Memory B cell (primary cell): ENCODE measurements at places on chromosomes 13 and 19.

DNA sequence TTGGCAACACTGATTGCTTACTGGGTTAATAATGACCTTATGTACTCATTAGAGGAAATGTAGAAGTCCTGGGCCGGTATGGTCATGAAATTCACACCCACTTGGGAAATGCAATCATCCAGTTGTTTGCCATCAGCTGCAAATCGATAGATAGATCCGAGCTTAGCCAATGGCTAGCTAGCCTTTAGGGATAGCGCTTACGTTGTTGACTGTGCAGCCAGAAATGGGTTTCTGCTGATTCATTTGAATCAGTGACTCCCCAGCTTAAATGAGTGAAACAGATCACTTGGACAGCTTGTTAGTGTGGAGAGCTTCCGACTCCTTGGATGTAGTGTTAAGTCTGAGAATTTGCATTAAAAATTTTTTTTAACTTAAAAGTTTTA lies 11.8 kb downstream of the IL17D start:
- no peak overlapping the region for H3K27ac ChIP-seq
- H3K4me1 ChIP-seq: peaks cover 5% of the 10 kb centered on the region
- no peaks in the 10 kb centered on the region for H3K36me3 ChIP-seq
- no peak for DNase-seq
- no peak overlapping the region for H3K4me3 ChIP-seq

DNA sequence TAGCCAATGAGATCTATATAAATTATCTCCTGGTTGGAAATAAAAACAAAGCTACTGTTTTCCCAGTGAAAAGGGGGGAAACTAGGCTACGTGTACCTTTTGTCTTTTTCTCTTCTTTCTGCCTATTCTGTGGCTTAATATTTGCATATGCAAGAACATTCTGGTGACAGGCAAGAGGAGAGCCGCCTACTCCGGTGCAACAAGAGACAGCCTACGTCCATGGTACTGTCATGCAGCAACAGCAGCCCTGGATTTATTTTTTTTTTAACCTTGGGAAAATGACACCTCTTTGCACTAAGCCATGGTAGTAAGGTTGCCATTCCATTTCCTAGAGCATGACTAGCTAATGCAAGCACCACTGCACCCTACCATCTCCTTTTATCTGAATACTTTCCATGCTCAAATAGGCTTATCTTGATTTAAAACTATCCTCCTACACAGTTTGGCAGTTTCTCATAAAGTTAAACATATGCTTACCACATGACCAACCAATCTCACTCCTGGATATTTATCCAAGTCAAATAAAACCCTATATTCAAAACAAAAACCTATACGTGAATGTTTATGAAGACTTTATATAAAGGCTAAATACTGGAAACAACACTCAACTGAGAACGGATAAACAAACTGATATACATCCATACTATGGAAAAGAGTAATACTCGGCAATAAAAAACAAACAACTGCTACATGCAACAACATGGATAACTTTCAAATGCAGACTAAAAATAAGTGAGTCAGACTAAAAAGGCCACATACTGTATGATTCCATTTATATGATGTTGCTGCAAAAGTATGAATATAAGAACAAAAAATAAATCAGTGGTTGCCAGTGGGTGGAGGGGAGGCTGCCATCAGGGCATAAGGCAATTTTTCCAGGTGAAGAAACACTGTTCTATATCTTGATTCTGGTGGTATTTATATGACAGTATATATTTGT lies 17.3 kb downstream of the NUFIP1 start:
- H3K27me3 ChIP-seq: no peaks in the 10 kb centered on the region
- no peak for DNase-seq
- no peak overlapping the region for H3K4me3 ChIP-seq
- peaks cover 10% of the 10 kb centered on the region for H3K36me3 ChIP-seq
- H3K27ac ChIP-seq: no peak overlapping the region

DNA sequence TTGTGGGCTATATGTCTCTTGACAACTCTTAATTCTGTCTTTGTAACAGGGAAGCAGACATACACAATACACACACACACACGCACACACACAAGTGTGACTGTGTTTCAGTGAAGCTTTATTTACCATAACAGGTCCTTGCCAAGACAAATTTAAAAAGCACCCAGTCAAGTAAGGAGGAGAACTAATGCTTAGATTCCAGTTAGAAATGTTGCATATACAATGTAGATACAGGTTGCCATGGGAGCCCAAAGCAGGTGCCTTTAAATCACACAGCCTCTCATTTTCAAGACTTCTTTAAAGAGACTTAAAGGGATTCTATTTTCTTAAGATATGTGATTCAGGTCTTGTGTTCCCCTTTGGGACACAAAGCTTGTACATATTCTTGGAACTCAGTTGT lies 1551.9 kb downstream of the EFNB2 start:
- H3K36me3 ChIP-seq: no peaks in the 10 kb centered on the region
- no peak overlapping the region for H3K27ac ChIP-seq
- DNase-seq: no peak
- H3K27me3 ChIP-seq: no peaks in the 10 kb centered on the region
- no peak overlapping the region for H3K4me3 ChIP-seq

GRCh38 chr19:43460362-43461016 lies 4.9 kb downstream of the LYPD3 start:
- no peak overlapping the region for H3K4me3 ChIP-seq
- peak overlapping the region; percentile 7 for H3K27ac ChIP-seq
- peaks cover 14% of the 10 kb centered on the region for H3K4me1 ChIP-seq
- no peak for DNase-seq

DNA sequence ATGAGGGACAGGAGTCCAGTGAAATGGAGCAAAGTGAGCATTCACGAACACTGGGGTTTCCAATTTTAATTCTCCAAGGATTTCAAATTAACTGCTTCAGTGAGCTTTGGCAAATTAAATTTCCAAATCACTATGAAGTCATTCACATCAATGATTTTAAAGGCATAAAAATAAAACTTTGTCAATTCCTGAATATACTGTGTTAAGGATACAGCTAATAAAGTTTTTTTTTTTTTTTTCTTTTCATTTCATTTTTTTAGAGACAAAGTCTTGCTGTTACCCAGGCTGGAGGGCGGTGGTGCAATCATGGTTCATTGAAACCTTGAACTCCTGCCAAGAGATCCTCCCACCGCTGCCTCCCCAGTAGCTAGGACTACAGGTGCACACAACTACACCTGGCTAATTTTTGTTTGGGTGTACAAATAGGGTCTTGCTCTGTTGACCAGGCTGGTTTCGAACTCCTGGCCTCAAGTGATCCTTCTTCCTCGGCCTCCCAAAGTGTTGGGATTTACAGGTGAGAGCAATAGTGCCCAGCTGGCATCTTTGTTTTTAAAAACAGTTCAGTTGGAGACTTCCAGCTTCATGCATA lies 21.9 kb downstream of the RBM26 start:
- no peak for DNase-seq
- peaks cover 37% of the 10 kb centered on the region for H3K4me1 ChIP-seq
- peaks cover 10% of the 10 kb centered on the region for H3K36me3 ChIP-seq
- H3K27ac ChIP-seq: peak overlapping the region; percentile 54
- H3K4me3 ChIP-seq: no peak overlapping the region

DNA sequence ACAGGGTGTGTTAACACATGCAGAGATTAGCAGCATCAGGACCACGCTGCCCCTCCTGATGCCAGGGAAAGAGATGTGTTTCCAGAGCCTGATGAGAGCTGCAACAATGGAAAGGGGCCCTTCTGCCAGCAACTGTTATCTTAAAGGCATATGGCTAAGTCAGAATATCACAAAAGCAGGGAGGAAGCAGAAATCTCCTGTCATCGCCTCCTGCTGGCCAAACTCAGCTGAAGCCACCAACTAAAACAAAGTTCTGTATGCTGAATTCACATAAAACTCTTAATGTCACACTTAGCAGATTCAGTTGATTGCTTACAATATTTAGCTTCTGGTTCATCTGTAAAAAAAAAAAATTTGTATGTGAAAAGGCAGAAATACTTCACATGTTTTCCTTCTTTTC lies 178.2 kb downstream of the GPC5 start:
- no peak for DNase-seq
- H3K27me3 ChIP-seq: no peaks in the 10 kb centered on the region
- H3K36me3 ChIP-seq: no peaks in the 10 kb centered on the region
- no peak overlapping the region for H3K27ac ChIP-seq

DNA sequence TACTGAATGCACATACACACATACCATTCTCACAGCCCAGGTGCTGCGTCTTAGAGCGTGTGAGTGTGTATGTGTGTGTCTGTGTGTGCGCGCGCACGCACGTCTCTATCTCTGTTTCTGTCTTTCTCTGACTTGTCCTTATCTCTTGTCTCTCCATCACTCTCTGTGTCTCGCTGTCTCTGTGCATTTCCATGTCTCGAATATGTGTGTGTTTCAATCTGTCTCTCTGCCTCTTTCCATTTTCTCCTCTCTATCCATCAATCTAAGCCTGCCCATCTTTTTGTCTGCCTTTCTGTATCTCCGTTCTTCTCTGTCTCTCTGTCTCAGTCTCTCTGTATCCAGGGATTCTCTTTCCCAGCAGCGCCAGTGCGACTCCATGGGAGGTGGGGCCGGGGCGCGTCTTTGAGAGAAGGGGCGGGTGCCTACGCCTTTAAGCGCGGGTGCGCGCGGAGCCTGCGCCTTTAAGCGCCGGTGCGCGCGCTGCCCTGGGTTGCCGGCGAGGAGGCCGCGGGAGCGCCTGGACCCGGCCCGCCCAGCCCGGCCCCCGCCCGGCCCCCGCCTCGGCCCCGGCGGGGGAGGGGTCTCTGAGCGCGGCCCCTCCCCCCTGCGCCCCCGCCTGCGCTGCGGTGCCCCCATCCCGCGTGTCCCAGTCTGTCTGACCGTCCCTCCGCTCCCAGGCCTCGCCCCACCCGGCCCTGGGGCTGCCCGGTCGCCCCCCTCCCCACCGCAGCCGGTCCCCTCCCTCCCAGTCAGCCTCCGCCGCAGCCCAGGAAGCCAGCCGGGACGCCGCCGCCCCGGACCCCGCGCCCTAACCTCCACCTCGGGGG lies at the start of gene LRFN3:
TSS of gene LRFN3 (plus strand) at position 464 of the 827 bp plus-strand sequence. CDS start 3,052 bp downstream, outside the sequence.
- peak within 1 kb of the TSS; percentile 87 for H3K4me3 ChIP-seq
- H3K36me3 ChIP-seq: peaks cover 4% of the 10 kb centered on the region
- peak; percentile 24 for DNase-seq
- H3K4me1 ChIP-seq: peaks cover 25% of the 10 kb centered on the region

GRCh38 chr13:25375727-25376358 lies 4.1 kb downstream of the ATP8A2 start:
- peak; percentile 56 for DNase-seq
- H3K4me1 ChIP-seq: peaks cover 8% of the 10 kb centered on the region
- no peak overlapping the region for H3K27ac ChIP-seq
- no peaks in the 10 kb centered on the region for H3K36me3 ChIP-seq
- H3K4me3 ChIP-seq: no peak overlapping the region
- H3K27me3 ChIP-seq: peaks cover 32% of the 10 kb centered on the region

- DNase-seq: no peak
- no peaks in the 10 kb centered on the region for H3K27me3 ChIP-seq
- no peak overlapping the region for H3K4me3 ChIP-seq
- no peaks in the 10 kb centered on the region for H3K36me3 ChIP-seq
- H3K4me1 ChIP-seq: no peaks in the 10 kb centered on the region
These were observed 474.2 kb upstream of the SLC10A2 start for GRCh38 chr13:103540382-103540765.

DNA sequence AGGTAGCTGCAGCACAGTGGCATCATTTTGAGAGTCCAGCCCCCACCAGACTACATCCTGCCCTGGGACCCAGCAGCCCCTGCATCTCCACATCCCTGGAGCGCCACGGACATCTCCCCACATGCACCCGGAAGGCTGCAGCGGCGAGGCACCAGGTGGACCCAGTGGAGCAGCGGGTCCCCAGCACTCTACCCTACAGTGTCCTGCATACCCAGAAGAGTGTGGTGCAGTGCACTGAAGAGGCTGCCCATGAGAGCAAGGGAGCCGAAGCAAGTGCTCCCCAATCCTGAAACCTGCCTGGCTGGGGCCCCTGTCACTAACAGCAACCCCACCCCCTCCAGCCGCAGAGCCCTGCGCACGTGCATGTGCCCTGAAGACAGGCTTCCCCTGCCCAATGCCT lies 21.3 kb upstream of the SLC7A9 start:
- no peaks in the 10 kb centered on the region for H3K27me3 ChIP-seq
- no peak for DNase-seq
- H3K36me3 ChIP-seq: peaks cover 54% of the 10 kb centered on the region
- H3K4me3 ChIP-seq: no peak overlapping the region

DNA sequence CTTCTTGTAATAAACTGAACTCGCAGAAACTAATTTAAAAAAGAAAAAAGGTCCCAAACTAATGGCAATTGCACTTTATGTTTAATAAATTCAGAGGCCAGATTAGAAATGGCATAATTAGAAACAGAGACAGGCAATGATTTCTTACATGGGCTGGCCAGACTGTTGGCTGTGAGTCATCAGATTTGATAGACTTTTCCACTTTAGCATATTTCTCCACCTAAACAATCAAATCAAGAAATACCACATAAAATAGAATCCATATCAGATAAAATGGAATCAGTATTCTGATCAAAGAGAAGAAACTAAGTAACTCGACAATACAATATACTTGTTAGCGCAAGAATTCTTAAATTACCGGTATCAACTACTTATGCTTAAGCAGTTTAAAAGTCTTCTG lies 29.0 kb downstream of the EXOSC8 start:
- H3K36me3 ChIP-seq: peaks cover 16% of the 10 kb centered on the region
- H3K27me3 ChIP-seq: no peaks in the 10 kb centered on the region
- DNase-seq: no peak
- no peaks in the 10 kb centered on the region for H3K4me1 ChIP-seq
